ENCODE measurements at places on chromosomes 5 and 9. TPM values are rescaled to one million over a fixed set of nuclear protein-coding genes. Genes with fewer than 3 reads are reported as not detected.

DNA sequence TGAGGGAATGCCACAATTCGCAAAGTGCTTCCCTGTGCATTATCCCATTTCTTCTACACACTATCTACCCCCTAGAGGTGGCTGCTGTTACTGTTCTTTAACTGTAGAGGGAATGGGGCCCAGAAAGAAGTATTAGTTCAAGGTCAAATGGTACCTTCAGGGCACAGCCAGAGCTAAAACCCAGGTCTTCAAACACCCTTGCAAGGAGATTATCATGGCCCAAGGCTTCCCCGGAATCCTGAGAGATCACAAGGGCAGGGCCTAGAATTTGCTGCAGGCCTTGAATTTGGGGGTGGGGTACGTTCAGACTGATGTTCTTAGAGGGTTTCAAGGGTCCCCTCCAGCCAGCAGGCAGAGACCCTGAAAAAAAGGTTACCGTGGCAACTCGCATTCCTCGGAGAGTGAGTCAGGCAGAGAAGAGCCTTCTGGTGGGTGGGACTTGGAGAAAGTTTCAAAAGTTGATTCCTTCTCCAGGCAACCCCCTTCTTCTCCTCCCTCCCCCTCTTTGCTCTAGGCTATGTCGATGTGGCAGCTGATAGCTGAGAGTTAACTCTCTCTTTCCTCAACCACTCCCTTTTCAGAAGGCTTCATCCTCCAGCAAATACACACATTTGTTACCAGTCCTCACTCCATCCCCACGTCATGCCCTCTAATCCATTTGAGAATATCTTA, 1.9 kb downstream of the SPARC start:
- peak; percentile 88 for DNase-seq

GRCh38 chr5:156498226-156498980, 171.4 kb downstream of the SGCD start:
- DNase-seq, result no peak

Gene ACTL7B
- not detected for polyA plus RNA-seq

Gene CD274
- 0.39 TPM for polyA plus RNA-seq

- DNase-seq, result no peak
Observed at GRCh38 chr5:18119156-18119785, 485.0 kb downstream of the TAF11L14 start.

GRCh38 chr9:95773053-95773418, 102.5 kb upstream of the ERCC6L2 start:
- no peak for DNase-seq

All from left renal pelvis (tissue), 4 donors.